ENCODE measurements at places on chromosomes 2 and 18.

GRCh38 chr2:100588071-100588786 is 25.4 kb downstream of the PDCL3 start:
- no peak for DNase-seq

DNA sequence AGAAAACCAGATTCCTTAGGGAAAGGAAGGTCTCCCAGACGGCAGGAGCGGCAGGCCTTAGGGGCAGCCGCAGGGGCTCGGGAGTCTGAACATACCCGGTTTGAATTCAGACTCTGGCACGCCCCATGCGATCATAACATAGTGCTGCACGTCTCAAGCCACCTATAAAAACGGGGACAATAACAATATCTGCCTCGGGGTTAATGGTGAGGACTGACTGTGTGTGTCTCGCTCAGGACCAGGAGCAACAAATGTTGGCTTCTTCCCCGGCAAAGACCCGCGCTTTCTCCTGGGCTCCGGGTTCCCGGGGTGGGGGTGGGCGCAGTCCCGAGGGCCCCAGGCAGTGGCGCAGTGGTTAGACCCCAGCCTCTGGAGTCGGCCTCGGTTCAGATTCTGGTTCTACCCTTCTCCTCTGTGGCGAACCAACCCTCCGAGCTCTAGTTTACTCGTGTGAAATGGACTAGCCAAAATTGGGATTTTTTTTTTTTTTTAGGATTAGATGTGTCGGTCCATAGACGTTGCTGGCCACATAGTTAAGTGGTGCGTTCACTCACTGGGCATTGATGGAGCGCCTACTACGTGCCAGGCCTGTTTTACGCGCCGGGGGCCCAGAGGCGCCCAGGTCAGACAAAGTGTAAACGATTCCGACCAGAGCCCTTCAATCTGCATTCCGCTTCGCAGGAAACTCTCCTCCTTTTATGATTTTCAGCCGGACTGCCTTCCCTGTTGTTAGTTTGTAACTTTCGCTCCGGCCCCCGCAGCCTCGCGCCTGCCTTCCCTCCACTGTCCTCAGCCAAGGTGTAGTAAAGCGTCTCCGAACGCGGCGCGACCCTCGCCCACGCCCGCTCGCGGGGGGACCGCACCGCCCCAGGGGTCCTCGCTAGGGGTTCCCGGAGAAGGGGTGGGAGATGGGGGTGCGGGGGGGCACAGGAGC is 820 bp upstream of the SH3BP4 start:
- DNase-seq: no peak

GRCh38 chr2:152499896-152500735 is 165.1 kb downstream of the FMNL2 start:
- no peak for DNase-seq

- no peak for DNase-seq
Measured at GRCh38 chr2:164719996-164720941, 99.0 kb upstream of the GRB14 start.

GRCh38 chr2:158217593-158217992 is 115.9 kb downstream of the UPP2 start:
- DNase-seq: no peak

GRCh38 chr2:216849987-216850386 is 9.9 kb downstream of the TNP1 start:
- DNase-seq: peak; percentile 39
